Activated CD8-positive, alpha-beta T cell treated with anti-CD3 and anti-CD28 coated beads for 36 hours (primary cell): ENCODE measurements at places on chromosomes 3 and 15. TPM values are rescaled to one million over a fixed set of nuclear protein-coding genes. Genes with fewer than 3 reads are reported as not detected.

GRCh38 chr3:48369693-48370332 is 2.2 kb upstream of the FBXW12 start:
- DNase-seq = no peak
- H3K4me3 ChIP-seq = no peak overlapping the region
- H3K4me1 ChIP-seq = peaks cover 2% of the 10 kb centered on the region
- H3K27ac ChIP-seq = no peak overlapping the region

GRCh38 chr3:4531478-4532025 is 38.4 kb downstream of the ITPR1 start:
- no peak overlapping the region for H3K27ac ChIP-seq
- no peaks in the 10 kb centered on the region for H3K27me3 ChIP-seq
- DNase-seq = no peak
- peaks cover 13% of the 10 kb centered on the region for H3K36me3 ChIP-seq
- H3K4me1 ChIP-seq = peaks cover 31% of the 10 kb centered on the region

GRCh38 chr3:12815719-12816118 is 19.2 kb downstream of the CAND2 start:
- H3K4me1 ChIP-seq = peaks cover 1% of the 10 kb centered on the region
- H3K27ac ChIP-seq = no peak overlapping the region
- H3K36me3 ChIP-seq = no peaks in the 10 kb centered on the region

DNA sequence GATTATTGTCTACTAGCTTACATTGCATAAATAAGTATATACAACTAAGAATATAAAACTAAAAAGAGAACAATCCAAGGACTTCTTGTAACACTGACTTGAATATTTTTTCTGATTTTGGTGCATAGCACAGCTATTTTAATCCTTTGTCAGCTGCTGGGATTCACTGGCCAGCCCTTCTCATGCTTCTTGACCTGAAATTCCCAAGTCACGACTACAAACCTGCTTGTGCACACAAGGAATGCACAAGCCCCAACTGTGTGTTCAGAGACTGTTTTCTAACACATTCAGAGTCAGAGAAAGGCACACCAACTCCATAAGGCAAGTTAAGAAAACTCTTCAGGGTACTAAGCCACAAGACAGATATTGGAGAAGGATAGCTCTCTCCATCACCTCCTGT is 80.9 kb downstream of the TNIK start:
- DNase-seq = no peak
- H3K27ac ChIP-seq = no peak overlapping the region
- no peaks in the 10 kb centered on the region for H3K36me3 ChIP-seq

- H3K4me3 ChIP-seq = no peak overlapping the region
- no peak overlapping the region for H3K27ac ChIP-seq
- H3K27me3 ChIP-seq = no peaks in the 10 kb centered on the region
- H3K36me3 ChIP-seq = peaks cover 35% of the 10 kb centered on the region
Measured at GRCh38 chr3:161239700-161240099, 18.6 kb downstream of the NMD3 start.

- H3K4me3 ChIP-seq = peak overlapping the region; percentile 80
- H3K27ac ChIP-seq = peak overlapping the region; percentile 35
- DNase-seq = no peak
- peaks cover 55% of the 10 kb centered on the region for H3K4me1 ChIP-seq
- H3K27me3 ChIP-seq = peaks cover 14% of the 10 kb centered on the region
Measured at GRCh38 chr3:194686414-194686815, 732 bp downstream of the FAM43A start.

- no peak overlapping the region for H3K27ac ChIP-seq
- H3K4me1 ChIP-seq = no peaks in the 10 kb centered on the region
- H3K4me3 ChIP-seq = no peak overlapping the region
- DNase-seq = no peak
- no peaks in the 10 kb centered on the region for H3K27me3 ChIP-seq
- H3K36me3 ChIP-seq = no peaks in the 10 kb centered on the region
Measured at GRCh38 chr3:9308298-9308990, 54.4 kb upstream of the THUMPD3 start.

DNA sequence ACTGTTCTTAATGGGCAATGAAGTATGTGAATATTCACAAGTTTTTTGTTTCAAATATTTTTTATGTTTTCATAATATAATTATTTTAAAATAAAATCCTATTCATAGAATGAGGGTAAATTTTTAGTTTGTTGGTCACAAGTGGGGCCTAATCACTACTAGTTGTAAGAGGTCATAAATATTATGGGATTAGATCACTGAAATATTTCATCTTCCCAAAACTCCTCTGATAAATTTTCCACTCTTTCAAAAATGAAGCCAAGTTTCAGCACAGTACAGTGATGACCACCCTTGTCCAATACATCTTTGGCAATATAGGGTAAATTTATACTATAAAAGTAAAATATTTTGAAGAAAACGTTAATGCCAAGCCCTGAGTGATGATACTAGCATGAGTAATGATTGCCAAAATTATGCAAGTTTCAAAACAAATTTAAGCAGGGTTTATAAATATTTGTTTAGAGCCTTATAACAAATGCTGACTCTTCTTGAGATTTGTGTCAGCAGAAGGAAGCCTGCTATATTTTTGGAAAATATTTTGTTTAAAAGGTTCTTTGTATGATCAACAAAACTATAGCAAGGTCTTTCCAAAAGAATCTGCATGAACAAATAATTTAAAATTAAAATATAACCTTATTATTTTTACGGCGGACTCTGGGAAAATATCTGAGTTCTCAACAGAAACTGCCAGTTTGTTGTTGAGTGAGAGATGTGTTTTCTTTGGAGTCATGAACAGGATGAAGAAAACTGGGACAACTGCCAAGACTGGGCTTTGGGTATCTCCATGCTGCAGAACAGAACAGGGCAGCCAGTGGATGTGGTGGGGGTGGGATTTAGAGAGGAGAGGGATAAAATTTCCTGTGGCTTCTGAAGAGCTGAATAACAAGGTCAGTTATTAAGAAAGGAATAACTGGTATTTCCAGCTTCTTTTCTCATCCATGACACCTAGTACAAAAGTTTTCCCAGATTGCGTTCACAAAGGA is 17.9 kb upstream of the TM4SF1 start:
- no peak overlapping the region for H3K27ac ChIP-seq
- H3K4me3 ChIP-seq = no peak overlapping the region
- H3K4me1 ChIP-seq = no peaks in the 10 kb centered on the region

DNA sequence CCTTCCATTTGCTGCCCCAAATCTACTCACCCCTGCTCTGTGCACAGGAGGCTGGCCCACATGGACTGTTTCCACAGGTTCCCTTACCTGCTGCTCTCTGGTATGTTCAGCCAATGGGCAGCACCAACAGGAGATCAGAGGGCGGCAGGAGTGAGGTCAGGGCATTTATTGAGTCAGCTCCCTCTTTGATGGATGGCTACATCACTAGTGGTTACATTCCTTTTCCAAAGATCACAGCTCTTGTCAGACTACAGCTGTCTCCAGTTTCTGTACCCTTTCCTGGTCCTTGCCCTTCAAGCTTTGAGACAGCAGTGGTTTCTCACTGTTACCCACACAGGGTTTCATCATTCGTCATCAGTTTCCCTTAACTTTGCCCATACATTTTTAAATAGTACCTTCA is 325.1 kb downstream of the SUCLG2 start:
- peak; percentile 79 for DNase-seq
- no peak overlapping the region for H3K4me3 ChIP-seq
- peaks cover 9% of the 10 kb centered on the region for H3K27me3 ChIP-seq
- H3K36me3 ChIP-seq = no peaks in the 10 kb centered on the region
- peak overlapping the region; percentile 5 for H3K27ac ChIP-seq

DNA sequence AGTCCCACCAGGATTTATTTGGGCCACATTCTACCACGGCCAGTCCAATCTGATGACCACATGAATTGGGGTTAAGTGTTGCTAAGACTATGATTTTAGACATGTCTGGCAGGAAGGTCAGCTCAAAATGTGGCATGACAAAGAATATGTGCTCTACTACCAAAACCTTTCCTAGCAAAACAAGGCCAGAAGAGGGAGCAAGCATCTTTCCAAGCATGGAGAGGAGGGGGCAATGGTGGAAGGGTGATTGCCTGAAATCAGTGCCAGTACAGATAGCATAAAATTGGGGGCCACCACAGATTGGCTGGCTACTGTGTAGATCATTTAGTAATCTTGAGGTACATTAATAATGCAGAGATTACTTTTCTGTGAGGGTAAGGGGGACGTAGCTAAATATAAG is 43.2 kb downstream of the TMEM39A start:
- H3K4me3 ChIP-seq = no peak overlapping the region
- no peaks in the 10 kb centered on the region for H3K36me3 ChIP-seq
- DNase-seq = no peak
- H3K27ac ChIP-seq = no peak overlapping the region

GRCh38 chr3:33091746-33092145 is 5.2 kb downstream of the GLB1 start:
- H3K4me1 ChIP-seq = peaks cover 75% of the 10 kb centered on the region
- no peak overlapping the region for H3K27ac ChIP-seq
- no peak overlapping the region for H3K4me3 ChIP-seq
- H3K27me3 ChIP-seq = no peaks in the 10 kb centered on the region
- no peak for DNase-seq

DNA sequence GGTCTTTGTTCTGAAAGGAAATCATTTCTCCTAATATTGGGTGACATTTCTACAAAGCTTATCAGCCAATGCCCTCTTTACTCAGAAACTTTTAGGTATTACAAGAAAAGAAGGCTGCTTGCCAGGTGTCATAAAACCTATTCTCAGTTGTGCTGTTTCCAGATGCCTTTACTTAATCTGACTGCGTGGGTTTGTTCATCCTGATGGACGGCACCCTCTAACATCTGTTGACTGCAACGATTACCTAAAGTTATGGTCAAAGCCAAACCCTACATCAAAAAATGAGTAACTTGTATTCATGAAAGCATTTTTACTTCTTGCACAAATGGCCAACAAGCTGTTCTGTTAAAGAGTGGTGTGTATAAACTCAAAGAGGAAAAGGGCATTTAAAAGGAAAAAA is 207.7 kb upstream of the PDZRN3 start:
- no peaks in the 10 kb centered on the region for H3K36me3 ChIP-seq
- H3K4me3 ChIP-seq = no peak overlapping the region
- no peak for DNase-seq
- no peaks in the 10 kb centered on the region for H3K4me1 ChIP-seq
- no peaks in the 10 kb centered on the region for H3K27me3 ChIP-seq

DNA sequence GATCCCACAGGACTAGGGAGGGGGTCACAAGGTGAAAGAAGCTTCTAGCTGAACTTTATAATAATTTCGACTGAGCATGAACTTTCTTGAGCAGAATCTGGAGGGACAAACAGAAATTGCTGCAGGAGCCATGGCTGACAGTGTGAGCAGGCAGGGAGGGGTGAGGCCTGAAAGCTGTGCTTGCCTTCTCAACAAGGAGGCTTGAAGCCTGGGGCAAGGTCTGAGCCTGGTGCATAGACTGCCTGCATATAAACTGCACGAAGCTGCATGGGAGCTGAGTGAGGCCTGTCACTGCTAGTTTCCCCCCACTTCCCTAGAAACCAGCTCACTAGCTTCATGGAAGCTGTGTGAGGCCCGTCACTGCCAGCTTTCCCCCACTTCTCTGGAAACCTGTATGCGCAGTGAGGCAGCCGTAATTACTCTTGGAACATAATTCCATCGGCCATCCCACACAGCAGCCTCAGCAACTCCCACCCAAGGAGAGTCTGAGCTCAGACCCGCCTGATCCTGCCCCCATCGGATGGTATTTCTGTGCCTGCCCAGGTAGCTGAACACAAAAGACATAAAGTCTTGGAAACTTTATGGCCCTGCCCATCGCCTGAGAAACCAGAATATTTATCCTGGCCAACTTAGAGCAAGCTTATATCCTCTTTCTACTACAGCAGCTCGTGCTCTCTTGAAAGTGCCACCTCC is 136.5 kb downstream of the PLCH1 start:
- no peaks in the 10 kb centered on the region for H3K27me3 ChIP-seq
- no peaks in the 10 kb centered on the region for H3K4me1 ChIP-seq
- H3K4me3 ChIP-seq = no peak overlapping the region
- no peak for DNase-seq
- H3K27ac ChIP-seq = no peak overlapping the region
- H3K36me3 ChIP-seq = peaks cover 3% of the 10 kb centered on the region

Gene PPP2R3A
- 0.51 TPM for total RNA-seq
